Pancreas (tissue), 10 donors: ENCODE measurements at places on chromosomes 6 and 20. TPM values are rescaled to one million over a fixed set of nuclear protein-coding genes. Genes with fewer than 3 reads are reported as not detected.
A peak's percentile ranks its signal among the peaks of the same experiment; 100 is the strongest.

GRCh38 chr20:64256282-64256935 lies 861 bp downstream of the PCMTD2 start:
- no peaks in the 10 kb centered on the region for H3K27me3 ChIP-seq
- H3K36me3 ChIP-seq = no peaks in the 10 kb centered on the region
- peak overlapping the region; percentile 87 for H3K27ac ChIP-seq
- H3K4me3 ChIP-seq = peak overlapping the region; percentile 67
- H3K4me1 ChIP-seq = peaks cover 14% of the 10 kb centered on the region
- DNase-seq = peak; percentile 42

GRCh38 chr6:23522792-23523547 lies 603.0 kb upstream of the NRSN1 start:
- H3K27ac ChIP-seq = no peak overlapping the region
- no peaks in the 10 kb centered on the region for H3K27me3 ChIP-seq
- H3K4me3 ChIP-seq = no peak overlapping the region
- H3K4me1 ChIP-seq = no peaks in the 10 kb centered on the region

- DNase-seq = no peak
- no peaks in the 10 kb centered on the region for H3K4me1 ChIP-seq
- H3K27me3 ChIP-seq = no peaks in the 10 kb centered on the region
- H3K36me3 ChIP-seq = no peaks in the 10 kb centered on the region
Observed at GRCh38 chr6:19297880-19298279, 539.3 kb upstream of the ID4 start.

DNA sequence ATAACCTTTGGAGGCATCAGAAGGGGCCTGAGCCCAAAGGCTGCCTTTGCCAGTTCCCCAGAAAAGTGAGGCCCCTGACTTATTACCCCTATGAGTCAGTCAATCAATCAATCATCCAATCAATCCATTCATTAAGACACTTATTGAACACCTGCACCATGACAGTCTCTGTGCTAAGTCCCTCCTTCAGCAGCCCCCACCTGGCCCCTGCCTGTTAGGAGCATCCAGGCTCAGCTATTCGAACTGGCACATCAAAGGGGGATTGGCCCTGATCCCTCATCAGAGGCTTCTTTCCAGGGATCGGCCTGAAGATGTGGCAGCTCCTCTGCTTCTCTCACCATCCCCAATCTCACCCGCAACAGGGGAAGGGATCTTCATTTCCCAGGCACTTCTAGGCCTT lies 27.7 kb upstream of the VEGFA start:
- no peak overlapping the region for H3K4me3 ChIP-seq
- H3K27me3 ChIP-seq = no peaks in the 10 kb centered on the region
- no peaks in the 10 kb centered on the region for H3K36me3 ChIP-seq
- H3K4me1 ChIP-seq = no peaks in the 10 kb centered on the region
- DNase-seq = no peak

DNA sequence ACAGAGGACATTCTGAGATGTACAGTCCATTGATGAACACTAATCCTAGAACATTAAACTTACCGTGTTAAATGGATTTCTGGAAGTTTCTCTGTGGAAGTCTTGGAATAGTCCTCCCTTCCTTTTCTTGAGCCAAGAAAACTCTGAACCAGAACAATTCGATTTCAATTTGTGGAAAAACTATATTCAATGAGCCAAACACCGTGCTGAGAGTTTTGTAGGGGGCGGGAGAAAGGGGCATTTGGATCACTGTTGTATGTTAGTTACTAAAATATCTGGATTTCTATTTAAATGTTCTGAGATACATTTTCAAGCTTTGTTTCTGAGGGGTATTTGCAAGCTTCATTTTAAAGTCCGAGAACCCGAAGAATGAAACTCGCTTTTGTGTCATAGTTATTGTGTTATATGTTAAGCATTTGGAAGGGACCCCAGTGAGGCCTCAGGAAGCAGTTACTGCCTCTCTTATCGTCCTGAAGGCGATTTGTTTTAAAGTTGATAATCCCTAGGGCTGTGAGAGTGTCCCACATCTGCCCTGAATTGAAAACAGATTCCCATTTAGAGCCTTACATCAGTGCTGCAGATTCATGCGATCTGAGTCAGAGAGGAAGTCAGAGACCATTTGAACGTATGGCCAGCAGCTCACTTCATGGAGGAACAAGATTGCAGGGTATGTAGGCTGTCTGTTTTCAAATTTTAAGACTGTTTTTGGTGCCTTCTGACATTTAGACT lies 70.8 kb upstream of the SASH1 start:
- H3K4me1 ChIP-seq = no peaks in the 10 kb centered on the region
- H3K27ac ChIP-seq = no peak overlapping the region
- H3K36me3 ChIP-seq = no peaks in the 10 kb centered on the region
- H3K27me3 ChIP-seq = no peaks in the 10 kb centered on the region
- no peak for DNase-seq

DNA sequence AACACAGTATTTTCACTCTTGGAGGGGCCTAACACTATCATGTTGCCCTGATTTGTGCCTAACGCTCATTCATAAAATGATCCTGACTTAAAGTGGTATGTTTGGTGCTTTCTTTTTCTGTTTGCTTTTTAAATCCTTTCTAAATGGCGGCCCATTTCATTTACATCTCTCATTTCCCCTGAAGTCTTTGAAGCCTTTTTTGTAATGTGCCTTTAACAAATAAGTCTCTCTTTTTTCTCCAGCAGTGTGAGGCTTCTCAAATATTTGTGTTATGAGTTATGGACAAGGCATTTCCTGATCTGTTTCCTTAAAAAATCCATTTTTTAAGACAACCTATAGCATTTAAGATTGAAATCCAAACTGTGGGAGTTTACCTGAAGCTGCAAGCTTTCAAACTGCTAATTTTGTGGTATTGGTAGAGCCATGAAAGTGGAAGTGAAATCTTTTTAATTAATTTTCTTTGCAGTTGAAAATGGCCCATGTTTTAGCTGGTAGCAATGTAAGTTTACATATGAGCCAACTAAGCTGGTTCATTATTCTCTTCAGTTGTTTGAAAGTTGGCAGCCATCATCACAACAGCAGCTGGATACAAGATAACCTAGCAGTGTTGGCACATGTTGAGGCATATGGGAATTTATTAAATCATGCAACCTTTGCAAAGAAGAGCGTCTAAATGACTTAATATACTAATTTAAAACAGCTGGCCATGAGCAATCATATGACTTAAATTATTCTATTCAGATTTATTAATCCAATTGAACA lies 469.7 kb downstream of the CDKAL1 start:
- H3K27ac ChIP-seq = no peak overlapping the region
- no peaks in the 10 kb centered on the region for H3K36me3 ChIP-seq
- no peaks in the 10 kb centered on the region for H3K27me3 ChIP-seq
- DNase-seq = no peak
- H3K4me1 ChIP-seq = peaks cover 8% of the 10 kb centered on the region

GRCh38 chr6:96947055-96947454 lies 22.5 kb downstream of the KLHL32 start:
- H3K27me3 ChIP-seq = no peaks in the 10 kb centered on the region
- H3K4me1 ChIP-seq = no peaks in the 10 kb centered on the region
- no peaks in the 10 kb centered on the region for H3K36me3 ChIP-seq

- H3K4me3 ChIP-seq = no peak overlapping the region
- no peak overlapping the region for H3K27ac ChIP-seq
- no peaks in the 10 kb centered on the region for H3K4me1 ChIP-seq
- no peak for DNase-seq
Observed at GRCh38 chr6:1894954-1895353, 285.2 kb downstream of the FOXC1 start.

OR2J3 gene
- not detected for total RNA-seq

- peaks cover 10% of the 10 kb centered on the region for H3K4me1 ChIP-seq
- no peak for DNase-seq
- H3K36me3 ChIP-seq = no peaks in the 10 kb centered on the region
Observed at GRCh38 chr20:3654326-3655130, 8.7 kb downstream of the GFRA4 start.

SLC2A10 gene
- total RNA-seq = 14.3 TPM

PAX1 gene
- total RNA-seq = not detected

- H3K4me3 ChIP-seq = peak within 1 kb of the TSS; percentile 33
- no peaks in the 10 kb centered on the region for H3K36me3 ChIP-seq
- H3K4me1 ChIP-seq = peaks cover 4% of the 10 kb centered on the region
Observed at GRCh38 chr20:52972190-52972937, at the start of gene TSHZ2. TSS of gene TSHZ2 (plus strand) at chr20:52972358. CDS start at chr20:52973294, 936 bp downstream.

- DNase-seq = no peak
- H3K27me3 ChIP-seq = no peaks in the 10 kb centered on the region
- H3K4me1 ChIP-seq = no peaks in the 10 kb centered on the region
- no peak overlapping the region for H3K4me3 ChIP-seq
- H3K36me3 ChIP-seq = no peaks in the 10 kb centered on the region
- no peak overlapping the region for H3K27ac ChIP-seq
Observed at GRCh38 chr6:135412761-135413160, 84.8 kb downstream of the AHI1 start.

DNA sequence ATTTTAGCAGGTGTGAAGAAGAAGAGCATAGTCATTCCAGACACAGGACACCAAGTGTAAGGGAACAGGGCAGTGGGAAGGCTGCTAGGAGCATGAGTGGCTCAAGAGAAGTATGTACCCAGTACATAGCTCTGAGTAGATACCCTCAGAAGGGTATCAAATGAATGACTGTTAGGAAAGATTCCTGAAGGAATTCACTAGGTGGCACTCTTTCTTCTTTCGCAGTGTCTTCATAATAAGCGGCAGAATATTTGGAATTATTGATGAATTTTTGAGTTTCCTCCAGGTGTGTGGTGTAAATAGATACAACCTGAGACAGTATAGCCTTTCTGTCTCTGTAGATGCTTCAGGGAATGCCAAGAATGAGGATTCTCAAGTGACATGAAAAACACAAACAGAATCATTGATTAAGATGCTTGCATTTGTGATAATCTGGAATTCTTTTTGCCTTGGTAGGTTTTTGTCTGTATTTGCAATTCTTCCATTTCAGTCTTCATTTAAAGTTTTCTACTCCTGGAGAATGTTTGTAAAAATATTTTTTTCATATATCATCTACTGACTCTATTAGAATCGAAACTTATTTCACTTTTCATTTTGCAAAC lies 264.3 kb upstream of the RIMS1 start:
- H3K4me1 ChIP-seq = no peaks in the 10 kb centered on the region
- no peaks in the 10 kb centered on the region for H3K27me3 ChIP-seq
- no peak for DNase-seq
- H3K27ac ChIP-seq = no peak overlapping the region
- no peak overlapping the region for H3K4me3 ChIP-seq
